ENCODE measurements at places on chromosomes 3 and 15.

- DNase-seq: no peak
Observed at GRCh38 chr3:189690237-189690636, 59.0 kb downstream of the TP63 start.

DNA sequence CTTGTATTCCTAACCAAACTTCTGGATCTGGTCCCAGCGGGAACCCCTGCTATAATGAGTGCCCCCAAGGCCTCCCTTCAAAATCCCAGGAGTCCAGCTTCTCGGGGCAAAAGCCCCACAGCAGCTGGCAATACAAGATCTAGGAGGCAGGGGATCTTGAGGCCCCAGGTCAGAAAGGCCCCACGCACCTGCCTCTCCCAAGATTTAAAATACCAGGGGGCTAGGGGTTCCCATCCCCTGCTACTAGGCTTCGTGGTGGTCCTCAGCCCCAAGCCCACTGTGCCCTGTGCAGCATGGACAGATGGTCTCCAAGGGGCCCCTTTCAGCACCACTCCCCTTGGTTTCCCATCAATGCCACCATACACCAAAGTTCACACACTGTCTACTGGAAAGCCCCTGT, 15.8 kb upstream of the CYP11A1 start:
- DNase-seq: no peak

- peak; percentile 27 for DNase-seq
Observed at GRCh38 chr3:67349551-67350174, 304.7 kb downstream of the SUCLG2 start.

GRCh38 chr3:193716150-193716549, 123.1 kb downstream of the OPA1 start:
- DNase-seq: no peak

- DNase-seq: no peak
Observed at GRCh38 chr15:62109437-62109836, 42.7 kb downstream of the C2CD4A start.

DNA sequence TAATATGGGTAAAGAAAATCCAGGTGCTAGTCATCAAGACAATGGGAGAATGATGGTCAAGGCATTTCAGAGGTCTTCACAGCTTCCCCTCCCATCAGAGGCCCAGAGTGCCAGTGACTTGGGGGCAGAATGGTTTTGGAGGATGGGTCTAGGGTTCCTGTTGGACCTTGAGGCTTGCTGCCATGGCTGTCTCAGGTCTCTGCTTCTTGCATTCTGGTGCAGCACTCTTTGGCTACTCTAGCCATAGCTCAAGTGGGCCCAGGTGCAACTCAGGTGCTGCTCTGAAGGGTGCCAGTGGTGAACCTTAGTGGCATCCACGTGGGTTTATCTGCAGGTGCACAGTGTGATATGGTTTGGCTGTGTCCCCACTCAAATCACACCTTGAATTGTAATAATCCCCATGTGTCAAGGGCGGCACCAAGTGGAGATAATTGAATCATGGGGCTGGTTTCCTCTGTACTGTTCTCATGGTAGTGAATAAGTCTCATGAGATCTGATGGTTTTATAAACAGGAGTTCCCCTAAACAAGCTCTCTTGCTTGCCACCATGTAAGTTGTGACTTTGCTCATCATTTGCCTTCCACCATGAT, 48.5 kb upstream of the PEX5L start:
- DNase-seq: no peak

DNA sequence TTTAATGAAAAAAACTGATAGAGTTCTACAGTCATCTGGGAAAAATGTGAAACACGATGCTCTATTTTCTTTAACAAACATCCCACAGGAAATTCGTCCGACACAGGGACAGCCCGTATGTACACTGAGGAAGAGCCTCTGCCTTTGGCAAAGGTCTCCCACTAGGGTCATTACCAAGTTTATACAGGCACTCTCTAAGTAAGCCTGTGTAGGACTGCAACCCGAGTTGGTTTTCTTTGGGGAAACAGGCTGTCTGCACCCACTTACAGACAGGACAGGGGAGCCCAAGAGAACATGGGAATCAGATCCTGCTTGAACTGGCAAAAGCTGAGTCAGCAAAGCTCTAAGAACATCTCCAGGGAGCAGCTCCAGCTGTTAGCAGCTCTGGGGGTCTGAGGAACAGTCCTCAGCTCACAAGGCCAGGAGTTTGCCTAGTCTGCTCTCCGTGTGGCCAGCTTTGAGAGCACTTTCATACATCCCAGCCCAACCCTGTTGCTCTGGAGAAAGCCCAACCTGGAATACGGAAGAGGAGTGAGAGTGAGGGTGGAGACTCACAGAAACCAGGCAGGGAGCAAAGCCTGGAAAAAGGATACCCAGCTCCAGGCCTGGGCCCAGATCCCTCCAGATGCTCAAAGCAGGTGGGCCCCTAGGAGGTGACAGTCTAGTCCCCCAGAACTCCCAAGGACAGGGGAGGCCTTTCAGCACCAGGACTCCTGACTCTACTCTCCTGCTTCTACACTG, 1.9 kb downstream of the TBC1D2B start:
- DNase-seq: no peak
